Ascending aorta (tissue), 2 donors: ENCODE measurements at places on chromosomes 6 and 20.

- no peak for DNase-seq
Observed at GRCh38 chr6:80488190-80488589, 381.7 kb downstream of the BCKDHB start.

- DNase-seq, result no peak
Observed at GRCh38 chr6:17334265-17334664, 53.1 kb downstream of the RBM24 start.

DNA sequence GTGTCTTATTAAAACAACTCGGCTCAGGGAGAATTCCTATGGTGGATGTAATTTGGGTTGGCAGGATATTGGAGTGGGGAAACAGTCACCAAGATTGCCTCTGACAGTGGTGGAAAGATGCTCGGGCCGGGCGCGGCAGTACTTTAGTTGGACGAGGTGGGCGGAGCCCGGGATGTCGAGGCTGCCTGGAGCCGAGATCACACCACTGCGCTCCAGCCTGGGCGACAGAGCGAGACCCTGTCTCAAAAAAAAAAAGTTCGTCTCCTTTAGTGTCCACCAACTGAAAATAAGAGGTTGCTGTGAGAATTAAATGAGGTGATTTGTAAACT lies 621 bp downstream of the NOL7 start:
- peak; percentile 76 for DNase-seq

DNA sequence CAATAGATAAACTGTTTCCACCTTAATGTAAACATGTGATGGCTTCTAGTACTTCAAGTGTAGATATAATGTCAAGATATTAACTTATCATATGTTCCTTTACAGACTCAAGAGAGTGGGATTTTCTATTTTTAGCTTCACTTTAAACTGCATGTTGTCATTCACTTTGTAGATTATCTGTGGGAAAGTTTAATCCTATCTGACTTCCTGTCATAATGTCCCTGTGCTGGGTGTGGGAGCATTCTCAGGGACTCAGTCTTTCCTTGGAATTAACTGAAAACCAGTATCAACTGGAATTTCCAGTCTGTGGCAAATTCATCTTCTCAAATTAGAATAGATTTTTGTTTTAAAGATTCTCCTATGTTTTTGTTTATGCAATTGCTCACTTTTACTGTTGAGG lies 226.1 kb upstream of the FERMT1 start:
- no peak for DNase-seq

DNA sequence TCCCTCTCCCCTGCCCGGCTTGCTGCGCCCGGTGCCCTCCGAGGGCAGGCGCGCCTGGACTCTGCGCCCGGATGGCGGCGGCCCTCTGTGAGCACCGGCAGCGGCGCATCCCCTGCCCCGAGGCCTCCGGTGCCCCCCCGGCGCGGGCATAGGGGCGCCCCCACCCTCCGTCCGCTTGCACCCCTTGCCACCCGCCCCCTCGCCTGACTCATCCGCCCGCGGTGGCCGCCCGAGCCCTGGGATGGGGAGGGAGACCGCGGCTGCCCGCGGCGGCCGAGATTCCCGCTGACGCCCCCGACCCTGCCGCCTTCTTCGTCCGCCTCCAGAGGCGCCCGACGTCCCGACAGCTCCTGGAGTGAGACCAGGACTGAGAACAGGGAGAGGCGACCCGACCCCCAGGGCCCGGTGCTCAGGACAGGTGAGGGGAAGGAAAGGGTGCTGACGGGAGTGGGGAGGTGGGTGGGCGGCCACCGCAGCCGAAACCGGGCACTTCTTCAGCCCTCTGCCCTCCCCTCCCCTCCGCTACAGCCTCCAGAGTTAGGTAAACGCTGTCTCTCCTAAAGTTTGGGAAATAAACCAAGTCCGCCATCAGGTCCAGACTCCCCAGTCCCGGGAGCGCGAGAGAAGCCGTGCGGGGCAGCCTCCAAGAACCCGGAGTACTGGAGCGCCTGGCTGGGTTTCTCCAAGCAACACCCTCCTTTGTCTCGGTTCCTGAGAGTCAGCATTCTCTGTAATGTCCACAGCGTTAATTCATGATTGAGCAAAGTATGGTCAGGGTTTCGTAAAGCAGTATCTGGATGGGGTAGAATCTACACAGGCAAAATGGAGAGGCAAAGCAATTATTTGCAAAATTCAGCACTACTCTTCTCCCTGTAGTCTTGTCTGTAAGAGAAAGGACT lies 539 bp downstream of the TMEM200A start:
- DNase-seq, result no peak

DNA sequence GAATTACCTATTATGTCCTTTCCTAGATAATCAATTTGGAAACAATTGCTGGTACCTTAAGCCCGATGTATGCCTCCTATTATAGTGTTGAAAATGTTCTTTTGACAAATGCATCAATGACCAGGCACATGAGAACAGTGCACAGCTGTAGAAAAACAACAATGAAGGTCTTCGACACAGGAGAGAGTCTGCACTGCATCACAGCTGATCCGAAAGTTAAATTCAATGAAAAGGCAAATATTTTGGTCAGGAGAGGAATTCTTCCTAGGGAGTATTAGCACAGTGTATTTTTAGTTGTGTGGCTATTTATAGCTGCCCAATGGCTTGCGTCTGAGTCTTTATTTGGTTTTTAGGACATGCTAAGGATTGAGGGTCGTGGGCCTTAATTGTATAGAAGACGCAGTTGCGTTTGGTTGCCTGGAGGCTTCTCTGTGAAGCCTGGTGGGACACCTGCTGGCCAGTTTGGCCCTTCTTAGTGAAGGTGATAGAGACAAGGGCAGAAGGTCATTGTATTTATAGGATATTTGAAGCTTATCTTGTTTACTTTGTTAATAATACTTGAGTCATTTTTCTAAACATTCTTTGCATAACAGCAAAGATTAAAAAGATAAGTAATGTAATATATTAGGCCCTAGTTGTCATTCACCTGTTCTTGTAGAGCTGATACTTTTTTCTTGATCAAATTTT lies 72.3 kb downstream of the CDYL start:
- no peak for DNase-seq

DNA sequence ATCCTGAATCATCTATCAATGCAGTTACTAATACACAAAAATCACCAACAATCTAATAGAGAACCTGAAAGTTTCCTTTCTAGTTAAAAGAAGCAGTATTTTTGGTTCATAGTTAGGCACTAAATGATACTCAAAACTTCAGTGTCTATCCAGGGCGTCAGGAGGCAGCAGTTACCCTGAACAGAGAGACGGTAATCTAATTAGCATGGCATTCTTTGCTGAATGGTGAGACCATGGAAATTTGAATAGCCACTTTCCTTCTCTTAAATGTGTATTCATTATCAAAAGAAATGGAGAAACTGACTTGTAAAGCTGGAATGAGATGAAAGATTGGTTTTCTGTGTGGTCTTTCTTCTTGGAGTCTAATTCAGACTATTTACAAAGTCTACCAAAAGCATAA lies 146.6 kb upstream of the BMP5 start:
- no peak for DNase-seq
